NCI-H524 treated with DMSO at 0.1 percent for 48 hours (cell line): ENCODE measurements at places on chromosomes 16 and 17.

DNA sequence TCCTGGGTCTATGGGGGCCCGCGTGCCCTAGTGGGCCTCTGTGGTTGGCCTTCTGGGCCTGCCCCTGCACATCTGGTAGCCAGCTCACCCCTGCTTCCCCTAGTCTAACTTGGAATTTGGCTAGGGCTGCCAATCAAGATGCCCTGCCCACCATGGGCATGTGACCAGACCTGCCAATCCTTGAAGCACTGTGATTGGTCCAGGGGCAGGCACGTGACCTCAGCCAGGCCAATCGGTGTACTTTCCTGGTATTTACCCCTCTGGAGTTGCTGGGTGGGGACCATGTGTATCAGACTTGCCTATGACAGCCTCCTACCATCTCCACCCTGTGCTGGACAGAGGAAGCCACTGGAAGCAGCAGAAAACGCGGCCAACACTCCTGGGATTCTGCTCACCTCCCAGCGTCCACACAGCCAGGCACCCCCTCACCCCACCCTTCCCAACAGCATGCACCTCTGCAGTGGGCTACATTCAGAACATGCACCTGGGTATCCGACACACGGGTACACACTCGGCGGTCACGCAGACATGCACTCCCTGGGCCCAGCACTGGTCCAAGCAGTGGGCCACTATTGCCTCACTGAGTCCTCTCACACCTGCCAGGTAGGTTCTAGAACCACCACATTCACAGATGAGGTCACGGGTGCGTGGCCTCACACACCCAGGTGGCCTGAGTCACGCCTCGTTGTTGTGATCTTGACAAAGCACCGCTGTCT lies 96.9 kb downstream of the RBFOX3 start:
- no peak for DNase-seq

DNA sequence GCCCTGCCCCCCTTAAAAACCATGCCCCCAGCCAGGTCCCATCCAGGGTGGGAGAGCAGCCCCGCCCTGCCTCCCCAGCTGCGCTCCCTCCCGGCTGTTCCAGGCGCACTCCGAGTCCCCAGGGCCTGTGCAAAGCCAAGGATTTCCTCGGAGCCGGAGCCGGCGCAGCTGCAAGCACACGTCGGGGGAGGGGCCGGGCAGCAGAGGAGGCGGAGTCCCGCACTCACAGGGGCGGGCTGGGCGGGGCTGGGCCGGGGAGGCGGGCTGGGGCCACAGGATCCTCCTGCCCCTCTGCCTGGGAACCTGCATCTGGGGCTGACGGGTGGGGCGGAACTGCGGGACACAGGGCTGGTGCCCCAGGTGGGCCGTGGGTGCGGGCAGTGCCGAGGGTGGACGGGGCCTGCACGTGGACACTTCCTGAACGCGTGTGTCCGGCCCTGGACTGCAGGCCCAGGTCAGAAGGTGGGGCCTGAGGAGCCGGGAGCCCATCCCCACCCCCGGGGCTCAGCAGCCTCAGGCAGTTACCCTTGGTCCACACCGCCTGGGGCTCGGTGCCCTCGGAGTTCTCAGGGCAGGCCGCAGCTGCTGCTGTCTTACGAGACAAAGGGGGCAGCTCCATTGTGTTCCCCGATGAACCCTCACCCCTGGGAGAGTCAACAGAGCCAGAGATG lies 24.0 kb upstream of the SSTR5 start:
- no peak for DNase-seq

GRCh38 chr17:14605267-14605599 lies 304.4 kb downstream of the HS3ST3B1 start:
- no peak for DNase-seq

DNA sequence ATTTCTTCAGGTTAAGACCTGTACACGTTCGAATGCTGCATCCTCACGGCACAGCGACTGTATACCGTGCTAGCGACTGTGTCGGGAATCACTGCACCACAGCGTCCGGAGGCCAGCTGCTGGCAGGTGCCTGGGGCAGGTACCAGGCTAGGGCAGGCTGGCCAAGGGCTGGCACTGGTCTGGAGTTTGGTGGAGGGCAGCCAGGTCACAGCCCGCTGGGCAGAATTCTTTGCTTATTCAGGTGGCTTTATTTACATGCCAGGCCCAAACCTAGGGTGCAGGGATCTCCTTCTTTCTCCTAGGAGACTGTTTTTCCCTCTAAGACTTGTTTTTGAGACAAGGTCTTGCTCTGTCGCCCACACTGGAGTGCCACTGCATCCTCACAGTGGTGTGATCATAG lies 37.9 kb downstream of the COTL1 start:
- no peak for DNase-seq

DNA sequence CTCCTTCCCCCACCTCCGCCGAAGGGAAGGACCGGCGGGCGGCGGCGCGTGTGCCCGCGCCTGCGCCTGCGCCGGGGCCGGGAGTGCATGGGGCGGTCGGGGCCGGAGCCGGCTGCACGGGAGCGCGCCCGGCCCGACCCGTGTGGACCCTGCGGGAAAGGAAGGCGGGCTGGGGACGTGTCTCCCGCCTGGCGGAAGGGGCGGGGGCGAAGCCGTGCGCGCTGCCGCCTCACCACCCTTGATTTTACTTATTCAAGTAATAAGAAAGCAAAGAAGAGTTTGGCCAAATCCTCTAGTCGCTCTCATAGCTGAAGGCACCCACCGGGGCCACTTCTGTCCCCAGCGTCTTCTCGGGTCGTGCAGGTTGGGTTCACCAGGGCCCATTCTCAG lies 596 bp upstream of the PFN1 start:
- DNase-seq = no peak

- no peak for DNase-seq
These were observed 53.5 kb upstream of the PABPN1L start for GRCh38 chr16:88919936-88920335.

- DNase-seq = no peak
These were observed 394.8 kb downstream of the SLC39A11 start for GRCh38 chr17:72697602-72698146.

DNA sequence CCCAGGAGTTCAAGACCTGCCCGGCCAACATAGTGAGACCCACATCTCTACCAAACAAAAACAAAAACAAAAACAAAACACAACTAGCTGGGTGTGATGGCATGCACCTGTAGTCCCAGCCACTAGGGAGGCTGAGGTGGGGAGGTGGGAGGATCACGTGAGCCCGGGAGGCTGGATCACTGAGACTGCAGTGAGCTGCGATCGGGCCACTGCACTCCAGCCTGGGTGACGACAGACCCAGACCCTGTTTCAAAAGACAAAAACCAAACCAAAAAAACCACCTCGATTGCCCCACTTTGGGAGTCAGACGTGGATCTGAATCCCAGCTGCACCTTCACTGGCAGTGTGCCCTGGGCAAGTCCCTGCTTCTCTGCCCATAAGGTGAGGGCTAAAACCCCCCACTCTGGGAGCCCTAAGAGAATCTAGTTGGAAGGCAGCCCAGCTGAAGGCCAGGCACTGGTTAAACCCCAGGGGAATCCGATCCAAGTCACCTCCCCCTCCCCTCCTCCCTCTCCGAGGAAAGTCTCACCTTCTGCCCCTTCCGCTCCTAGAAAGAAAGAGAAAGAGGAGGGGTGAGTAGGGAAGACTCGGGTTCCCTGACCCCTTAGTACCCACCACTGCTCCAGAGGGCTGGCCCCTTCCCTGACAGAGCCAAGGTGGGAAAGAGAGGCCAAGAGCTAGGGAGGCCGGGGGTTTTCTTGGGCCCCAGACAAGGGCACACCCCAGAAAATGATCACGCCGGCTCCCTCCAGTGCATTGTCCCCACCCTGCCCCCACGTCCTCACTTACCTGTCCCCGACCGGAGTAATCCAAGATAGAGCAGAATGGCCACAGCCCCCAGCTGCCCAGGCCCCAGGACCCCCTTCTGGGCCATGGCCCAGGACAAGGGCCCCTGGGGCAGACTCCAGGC lies 647 bp downstream of the PRSS8 start:
- DNase-seq = peak; percentile 45

DNA sequence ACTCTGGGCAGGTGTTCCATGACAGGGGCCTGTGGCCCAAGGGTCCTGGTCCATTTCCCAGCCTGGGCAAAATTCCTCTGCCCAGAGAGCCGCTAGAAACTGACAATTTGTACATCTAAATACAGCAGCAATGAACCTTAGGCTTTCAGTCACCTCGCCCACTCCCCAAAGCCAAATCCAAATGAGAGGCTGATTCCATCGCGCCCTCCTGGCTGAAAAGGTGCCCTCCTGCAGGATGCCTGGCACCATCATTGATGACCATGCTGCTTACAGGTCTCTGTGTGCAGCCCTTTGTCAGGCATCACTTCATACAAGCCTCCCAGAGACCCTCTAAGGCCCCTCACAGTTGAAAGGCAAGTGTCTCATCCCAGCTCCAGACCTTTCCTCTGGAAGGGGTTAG lies 114.7 kb downstream of the C16orf78 start:
- DNase-seq = no peak

DNA sequence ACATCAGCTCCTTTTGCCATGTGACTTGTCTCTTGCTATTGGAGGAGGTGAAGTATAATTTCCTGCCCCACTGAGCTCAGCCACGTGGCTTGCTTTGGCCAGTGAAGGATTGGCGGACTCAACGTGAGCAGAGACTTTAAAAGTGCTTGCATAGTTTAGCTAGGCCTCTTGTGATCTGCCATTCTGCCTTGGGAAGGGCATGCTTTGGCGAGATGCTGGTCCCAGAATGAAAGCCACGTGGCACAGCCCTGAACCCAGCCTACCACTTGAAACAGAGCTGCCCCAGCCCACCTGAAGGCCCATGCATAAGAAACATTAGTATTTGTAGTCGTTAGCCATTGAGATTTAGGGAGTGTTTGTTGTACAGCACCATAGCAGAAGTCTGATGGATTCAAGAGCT lies 148.2 kb downstream of the TMEM132E start:
- no peak for DNase-seq

- DNase-seq = no peak
These were observed 17.2 kb upstream of the NSMCE1 start for GRCh38 chr16:27285676-27286196.

GRCh38 chr17:82065638-82066303 lies at the start of gene DUS1L:
TSS of gene DUS1L (minus strand) at chr17:82065804. CDS start at chr17:82065059, 745 bp downstream.
- no peak for DNase-seq

- DNase-seq = no peak
These were observed 101.3 kb downstream of the ZFHX3 start for GRCh38 chr16:72946474-72947194.

DNA sequence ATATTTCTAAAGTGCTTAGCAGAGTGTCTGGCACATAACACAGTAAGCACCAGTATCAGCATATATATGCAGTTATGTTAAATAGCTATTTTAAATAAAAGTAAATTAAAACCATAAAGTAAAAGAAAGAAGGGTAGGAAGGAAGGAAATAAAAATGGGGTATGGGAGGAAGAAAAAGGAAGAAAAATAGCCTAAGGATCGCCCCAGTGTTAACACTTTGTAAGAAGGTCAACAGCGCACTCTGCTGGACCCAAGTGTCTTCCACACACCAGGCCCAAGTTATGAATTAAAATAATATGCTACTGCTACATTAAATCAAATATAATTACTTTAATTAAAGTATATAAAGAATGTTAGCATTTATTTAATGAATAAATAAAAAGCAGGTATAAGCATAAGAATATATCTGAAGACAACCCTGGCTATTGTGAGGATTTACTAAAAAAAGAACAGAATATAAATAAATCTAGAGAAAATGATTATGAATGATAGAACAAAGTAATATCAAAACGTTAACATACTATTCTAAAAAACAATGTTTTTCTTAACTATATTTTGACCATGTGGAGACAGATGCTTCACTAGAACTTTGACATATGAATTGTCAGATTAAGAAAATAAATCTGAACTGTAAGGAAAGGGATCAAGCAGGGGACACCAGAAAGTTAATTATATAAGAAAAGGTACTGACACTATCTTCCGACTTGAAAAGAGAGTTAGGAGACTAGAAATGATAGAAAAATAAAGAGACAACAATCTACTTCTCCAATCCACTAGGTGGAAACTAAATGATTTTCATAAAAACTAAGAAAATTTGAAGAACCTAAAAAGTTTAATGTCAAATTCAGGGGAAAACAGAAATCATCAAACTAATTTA lies 25.9 kb downstream of the BRIP1 start:
- no peak for DNase-seq

- DNase-seq = no peak
These were observed 57.5 kb upstream of the SDK2 start for GRCh38 chr17:73701701-73702100.

DNA sequence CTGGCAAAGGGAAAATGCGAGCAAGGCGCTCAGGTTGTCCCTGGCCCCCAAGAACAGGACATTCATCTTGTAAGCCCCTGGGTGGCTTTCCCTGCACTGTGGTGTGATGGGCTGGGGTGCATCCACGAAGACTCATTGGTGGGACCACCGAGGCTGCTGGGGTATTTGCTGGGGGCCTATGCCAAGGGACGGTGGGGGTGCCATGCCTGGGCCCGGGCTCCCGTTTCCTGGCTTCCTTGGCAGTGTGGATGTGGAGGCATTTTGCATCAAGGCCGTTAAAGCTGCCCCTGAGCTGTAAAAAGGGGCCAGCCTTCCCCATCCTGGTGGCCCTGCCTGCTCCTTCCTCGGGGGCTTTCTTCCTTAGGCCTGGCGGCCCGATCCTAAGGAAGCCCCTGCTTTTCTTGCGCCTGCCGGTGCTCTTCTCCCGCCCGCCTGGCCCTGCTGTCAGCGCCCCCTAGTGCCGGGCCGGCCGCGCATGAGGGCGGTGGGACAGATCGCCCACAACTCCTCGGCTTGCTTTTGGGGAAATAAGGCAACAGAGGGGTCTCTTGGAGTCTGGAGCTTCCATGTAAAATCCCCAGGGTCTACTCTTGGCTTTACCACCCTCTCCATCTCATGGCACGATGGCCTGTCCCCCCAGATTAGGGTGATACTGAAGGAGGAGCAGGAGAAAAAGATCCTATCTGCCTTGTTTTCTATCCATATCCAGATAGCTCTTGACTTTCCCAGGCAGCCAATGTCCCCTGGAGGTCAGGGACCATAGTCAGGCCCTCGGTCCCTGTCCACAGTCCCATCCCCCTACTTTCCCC lies 9.8 kb upstream of the TBX2 start:
- DNase-seq = no peak

- no peak for DNase-seq
These were observed 17.5 kb downstream of the ALOX15B start for GRCh38 chr17:8056232-8056975.

- no peak for DNase-seq
These were observed 61.0 kb upstream of the RBL2 start for GRCh38 chr16:53372992-53373871.

DNA sequence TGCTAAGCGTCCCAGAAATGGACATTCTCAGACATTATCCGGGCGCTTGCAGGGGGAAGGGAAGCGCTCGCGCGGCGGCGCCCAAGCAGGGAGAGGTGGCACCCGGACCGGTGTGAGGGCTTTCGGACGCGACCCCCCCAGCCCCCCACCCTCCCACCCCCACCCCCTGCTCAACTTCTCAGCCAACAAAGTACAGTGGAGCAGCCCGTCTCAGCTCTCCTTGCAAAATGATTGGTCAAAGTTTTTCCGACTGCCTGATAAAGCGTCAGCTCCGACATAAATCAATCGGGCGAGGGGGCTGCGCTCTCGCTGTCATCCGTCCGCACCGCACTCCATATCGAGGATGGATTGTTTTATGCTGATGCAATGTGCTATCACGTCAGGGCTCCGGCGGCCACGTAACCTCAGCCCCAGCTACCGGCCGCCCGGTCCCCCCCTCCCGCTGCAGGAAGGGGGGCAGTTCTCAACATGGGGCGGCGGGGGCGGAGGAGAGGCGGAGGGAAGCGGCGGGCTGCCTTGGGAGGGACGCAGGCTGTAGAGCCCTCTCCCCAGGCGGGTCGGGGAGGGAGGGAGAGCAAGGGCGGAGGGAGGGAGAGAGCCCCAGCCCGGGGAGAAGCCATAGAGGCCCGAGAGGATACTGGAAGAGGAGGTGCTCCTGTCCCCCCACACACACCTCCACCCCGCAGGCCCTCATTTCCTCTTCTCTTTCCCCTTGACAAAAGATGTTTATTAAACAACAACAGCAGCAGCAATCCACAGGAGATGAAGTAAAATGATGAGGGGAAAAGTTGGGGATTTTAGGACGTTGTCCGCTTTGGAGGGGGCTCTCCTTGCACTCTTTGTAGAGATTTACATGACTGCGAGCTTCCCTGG lies at the start of gene HOXB9:
TSS of gene HOXB9 (minus strand) at position 114 of the 873 bp plus-strand sequence. CDS start at position 25, 89 bp downstream.
- DNase-seq = no peak
